ENCODE measurements at places on chromosomes 13 and 19.
A peak's percentile ranks its signal among the peaks of the same experiment; 100 is the strongest.

GRCh38 chr13:48625413-48626076, 28.2 kb upstream of the CYSLTR2 start:
- DNase-seq: no peak

DNA sequence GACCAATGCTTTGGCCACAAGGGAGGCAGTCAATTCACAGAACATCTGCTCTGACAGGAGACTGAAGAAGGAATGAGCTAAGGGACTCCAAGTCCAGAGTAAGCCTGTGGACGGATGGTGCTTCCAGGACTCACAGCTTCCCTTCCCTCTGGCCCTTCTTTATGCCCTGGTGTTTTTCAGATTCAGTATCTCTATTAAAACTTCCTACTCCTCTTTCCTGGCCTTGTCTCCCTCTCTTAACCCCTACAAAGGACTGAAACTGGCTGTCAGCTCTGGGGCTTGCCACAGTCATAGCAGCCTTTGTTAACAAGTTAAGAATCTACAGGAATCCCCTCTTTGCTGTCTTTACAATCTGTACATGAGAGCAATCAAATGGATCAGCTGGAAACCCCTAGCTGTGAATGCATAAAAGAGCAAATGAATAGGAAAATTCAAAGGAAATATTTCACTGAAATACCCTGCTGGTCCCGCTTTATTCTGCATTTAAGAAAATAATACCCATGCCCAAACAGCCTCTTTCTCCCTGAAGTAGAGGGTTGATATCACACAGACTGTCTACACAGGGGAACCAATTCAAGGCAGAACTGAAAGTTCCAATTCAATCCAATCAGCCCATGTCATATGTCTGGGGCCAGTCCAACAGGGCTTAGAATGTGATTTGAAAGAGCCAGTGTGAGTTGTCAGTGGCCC, 192.3 kb downstream of the MZT1 start:
- DNase-seq: no peak

DNA sequence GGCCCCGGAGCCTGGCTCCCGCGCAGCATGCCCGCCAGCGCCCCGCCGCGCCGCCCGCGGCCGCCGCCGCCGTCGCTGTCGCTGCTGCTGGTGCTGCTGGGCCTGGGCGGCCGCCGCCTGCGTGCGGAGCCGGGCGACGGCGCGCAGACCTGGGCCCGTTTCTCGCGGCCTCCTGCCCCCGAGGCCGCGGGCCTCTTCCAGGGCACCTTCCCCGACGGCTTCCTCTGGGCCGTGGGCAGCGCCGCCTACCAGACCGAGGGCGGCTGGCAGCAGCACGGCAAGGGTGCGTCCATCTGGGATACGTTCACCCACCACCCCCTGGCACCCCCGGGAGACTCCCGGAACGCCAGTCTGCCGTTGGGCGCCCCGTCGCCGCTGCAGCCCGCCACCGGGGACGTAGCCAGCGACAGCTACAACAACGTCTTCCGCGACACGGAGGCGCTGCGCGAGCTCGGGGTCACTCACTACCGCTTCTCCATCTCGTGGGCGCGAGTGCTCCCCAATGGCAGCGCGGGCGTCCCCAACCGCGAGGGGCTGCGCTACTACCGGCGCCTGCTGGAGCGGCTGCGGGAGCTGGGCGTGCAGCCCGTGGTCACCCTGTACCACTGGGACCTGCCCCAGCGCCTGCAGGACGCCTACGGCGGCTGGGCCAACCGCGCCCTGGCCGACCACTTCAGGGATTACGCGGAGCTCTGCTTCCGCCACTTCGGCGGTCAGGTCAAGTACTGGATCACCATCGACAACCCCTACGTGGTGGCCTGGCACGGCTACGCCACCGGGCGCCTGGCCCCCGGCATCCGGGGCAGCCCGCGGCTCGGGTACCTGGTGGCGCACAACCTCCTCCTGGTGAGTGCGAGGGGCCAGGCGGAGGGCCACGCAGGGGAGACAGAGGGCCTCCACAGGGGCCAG, at the start of gene KL:
Gene KL (plus strand): TSS at position 10 of the 909 bp plus-strand sequence. CDS start 18 bp downstream, at position 28.
- peak; percentile 36 for DNase-seq

GRCh38 chr19:18308948-18309325, 13.9 kb downstream of the LSM4 start:
- no peak for DNase-seq

DNA sequence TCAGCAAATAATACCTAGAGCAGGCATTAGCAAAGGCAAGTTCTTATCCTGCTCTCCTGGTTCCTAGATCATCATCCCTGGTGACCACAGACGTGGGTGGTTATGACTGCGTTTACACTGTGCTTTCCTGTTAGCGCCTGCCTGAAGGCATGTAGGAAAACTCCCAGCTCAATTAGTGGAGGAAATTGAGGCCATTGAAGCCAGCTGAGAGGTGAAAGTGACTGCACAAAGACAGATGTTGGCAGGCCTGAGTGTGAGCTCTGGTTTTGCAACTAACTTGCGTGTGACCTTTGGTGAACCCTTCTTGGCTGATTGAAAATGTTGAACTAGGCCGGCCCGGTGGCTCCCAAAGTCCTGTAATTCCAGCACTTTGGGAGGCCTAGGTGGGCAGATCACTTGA, 17.5 kb upstream of the NWD1 start:
- DNase-seq: peak; percentile 36

DNA sequence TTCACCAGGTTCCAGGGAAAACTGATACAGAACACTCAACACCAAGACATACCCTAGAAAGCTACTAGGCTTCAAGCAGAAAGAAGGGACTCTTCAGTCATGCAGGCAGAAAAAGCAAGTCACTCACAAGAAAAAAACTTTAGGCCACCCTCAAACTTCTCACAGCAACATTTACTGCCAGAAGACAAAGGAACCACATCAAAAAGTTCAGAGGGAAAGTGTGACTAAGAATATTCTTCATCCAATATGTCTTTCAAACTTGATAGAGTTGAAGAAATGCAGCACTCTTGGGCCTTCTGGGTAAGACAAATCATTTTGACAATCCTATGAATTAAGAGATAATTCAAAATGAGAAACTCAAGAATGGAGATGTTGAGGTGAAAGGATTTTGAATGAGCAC, 7.7 kb downstream of the DZIP1 start:
- no peak for DNase-seq

GRCh38 chr13:30773561-30773960, 38.2 kb downstream of the ALOX5AP start:
- DNase-seq: no peak

GRCh38 chr19:7843521-7843920, 13.5 kb downstream of the EVI5L start:
- no peak for DNase-seq

- no peak for DNase-seq
Observed at GRCh38 chr13:80798576-80799133, 457.7 kb upstream of the SPRY2 start.

DNA sequence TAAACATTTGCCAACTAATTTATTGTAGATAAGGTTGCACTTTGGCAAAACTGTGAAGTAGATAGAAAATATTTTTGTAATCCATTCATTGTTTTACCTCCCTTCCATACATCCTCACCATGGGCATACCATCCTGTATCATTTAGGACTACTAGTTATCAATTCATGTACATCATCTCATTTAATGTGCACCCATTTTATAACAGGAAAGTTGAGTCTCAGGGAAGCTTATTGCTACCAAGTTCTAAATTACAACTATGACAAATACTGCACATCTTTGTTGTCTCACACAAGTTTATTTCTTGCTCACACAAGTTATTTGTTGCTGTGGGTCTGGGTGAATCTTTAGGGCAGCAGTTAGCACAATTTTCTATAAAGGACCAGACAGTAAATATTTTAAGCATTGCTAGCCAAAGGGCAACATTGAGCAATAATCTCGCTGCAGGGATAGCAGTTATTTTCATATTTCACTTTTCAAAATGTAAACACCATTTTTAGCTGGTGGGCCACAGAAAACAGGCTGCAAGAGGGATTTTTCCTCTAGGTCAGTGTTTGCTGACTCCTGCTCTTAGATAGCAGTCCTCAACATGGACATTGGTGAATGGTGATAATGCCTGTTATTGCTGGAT, 276.5 kb downstream of the GPC6 start:
- no peak for DNase-seq

GRCh38 chr13:31043957-31044356, 111.5 kb downstream of the TEX26 start:
- peak; percentile 12 for DNase-seq

GRCh38 chr13:46321494-46322225, 65.4 kb downstream of the RUBCNL start:
- peak; percentile 91 for DNase-seq

GRCh38 chr19:49801401-49801888, 11.6 kb downstream of the FUZ start:
- no peak for DNase-seq

GRCh38 chr19:41755328-41755913, at the start of gene CEACAM6:
Gene CEACAM6 (plus strand): TSS chr19:41755530. CDS start chr19:41755639, 109 bp downstream.
- peak; percentile 33 for DNase-seq

- no peak for DNase-seq
Observed at GRCh38 chr19:35225951-35226350, 2.6 kb downstream of the FAM187B start.

DNA sequence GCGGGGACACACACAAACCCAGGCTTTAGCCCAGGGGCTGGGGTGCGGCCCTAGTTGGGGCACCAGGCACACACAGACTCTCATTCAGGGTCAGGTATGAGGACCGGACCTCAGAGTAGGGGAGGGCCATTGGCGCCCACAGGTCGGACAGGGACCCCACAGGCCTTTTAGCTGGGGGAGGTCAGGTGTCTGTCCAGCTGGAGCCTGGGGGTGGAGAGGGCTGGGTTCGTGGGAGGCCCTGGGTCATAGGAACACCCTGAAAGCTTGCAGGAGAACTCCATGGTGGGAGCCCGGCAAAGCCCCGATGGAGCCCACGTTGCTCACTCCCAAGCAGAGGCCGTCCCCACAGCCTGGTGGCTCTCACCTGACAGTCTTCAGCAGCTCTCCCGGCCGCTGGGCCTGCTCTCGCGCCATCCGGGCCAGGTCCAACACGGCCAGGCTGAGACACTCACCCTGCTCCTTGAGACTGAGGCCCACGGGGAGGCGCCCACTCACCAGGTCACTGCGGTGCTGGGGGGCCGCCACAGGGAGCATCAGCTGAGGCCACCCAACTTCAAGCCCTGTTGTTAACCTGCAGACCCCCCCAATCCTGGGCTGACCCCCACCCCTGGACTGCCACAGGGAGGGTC, 5.0 kb downstream of the JAK3 start:
- no peak for DNase-seq

- DNase-seq: no peak
Observed at GRCh38 chr13:92315265-92315664, 911.3 kb upstream of the GPC6 start.

All from inflammatory macrophage treated with lipopolysaccharide for 4 hours (primary cell).